ENCODE measurements at places on chromosomes 4 and X. TPM values are rescaled to one million over a fixed set of nuclear protein-coding genes. Genes with fewer than 3 reads are reported as not detected.

Gene CXCR3
- 1.1 TPM for total RNA-seq

GRCh38 chr4:106691749-106692148, 323.2 kb upstream of the GIMD1 start:
- H3K4me3 ChIP-seq = no peak overlapping the region
- no peak for DNase-seq
- no peaks in the 10 kb centered on the region for H3K4me1 ChIP-seq
- H3K27me3 ChIP-seq = no peaks in the 10 kb centered on the region
- no peaks in the 10 kb centered on the region for H3K36me3 ChIP-seq

DNA sequence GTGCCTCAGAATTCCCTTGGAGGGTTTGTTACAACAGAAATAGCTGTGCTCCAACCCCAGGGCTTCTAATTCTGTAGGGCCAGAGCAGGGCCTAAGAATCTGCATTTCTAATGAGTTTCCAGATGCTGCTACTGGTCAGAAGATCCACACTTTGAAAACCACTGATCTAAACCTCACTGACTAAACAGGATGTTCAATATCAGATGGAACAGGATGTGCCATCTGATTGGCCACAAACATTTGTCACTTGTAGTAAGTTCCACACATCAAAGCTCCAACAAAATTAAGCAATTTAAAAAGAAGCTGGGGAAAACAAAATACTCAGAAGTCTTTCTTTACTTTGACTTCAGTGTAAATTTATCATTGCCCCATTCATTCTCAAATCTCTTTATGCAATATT, 14.3 kb downstream of the CASK start:
- H3K36me3 ChIP-seq = no peaks in the 10 kb centered on the region
- H3K4me3 ChIP-seq = no peak overlapping the region
- no peak overlapping the region for H3K27ac ChIP-seq
- H3K4me1 ChIP-seq = peaks cover 22% of the 10 kb centered on the region
- DNase-seq = no peak

Gene IGFBP7
- not detected for total RNA-seq

- no peaks in the 10 kb centered on the region for H3K4me1 ChIP-seq
- no peaks in the 10 kb centered on the region for H3K36me3 ChIP-seq
- H3K27ac ChIP-seq = no peak overlapping the region
- no peaks in the 10 kb centered on the region for H3K27me3 ChIP-seq
Measured at GRCh38 chr4:169033660-169034059, 23.6 kb upstream of the CBR4 start.

GRCh38 chr4:37219242-37219641, 25.3 kb upstream of the NWD2 start:
- no peak overlapping the region for H3K27ac ChIP-seq
- no peaks in the 10 kb centered on the region for H3K36me3 ChIP-seq
- no peak overlapping the region for H3K4me3 ChIP-seq
- no peaks in the 10 kb centered on the region for H3K4me1 ChIP-seq
- no peak for DNase-seq

DNA sequence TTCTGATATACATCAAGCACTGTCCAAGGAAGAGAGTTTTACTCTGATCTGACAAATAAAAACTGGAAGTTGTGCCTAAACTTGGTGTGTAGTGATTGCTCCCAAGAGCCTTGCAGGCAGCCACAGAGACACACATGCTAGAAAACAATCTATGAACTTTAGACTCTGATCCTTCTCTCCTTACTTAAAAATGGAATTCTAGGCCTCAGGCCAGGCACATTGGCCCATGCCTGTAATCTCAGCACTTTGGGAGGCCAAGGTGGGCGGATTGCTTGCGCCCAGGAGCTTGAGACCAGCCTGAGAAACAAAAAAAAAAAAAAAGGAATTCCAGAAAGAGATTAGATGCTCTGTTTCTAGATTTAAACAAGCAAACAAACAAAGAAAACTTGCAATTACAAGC, 45.6 kb upstream of the S100G start:
- H3K27me3 ChIP-seq = no peaks in the 10 kb centered on the region
- DNase-seq = no peak
- H3K4me3 ChIP-seq = no peak overlapping the region
- H3K27ac ChIP-seq = peak overlapping the region; percentile 58
- H3K4me1 ChIP-seq = no peaks in the 10 kb centered on the region
- H3K36me3 ChIP-seq = no peaks in the 10 kb centered on the region

- H3K4me3 ChIP-seq = no peak overlapping the region
- DNase-seq = no peak
- H3K36me3 ChIP-seq = peaks cover 10% of the 10 kb centered on the region
- peaks cover 10% of the 10 kb centered on the region for H3K4me1 ChIP-seq
- H3K27me3 ChIP-seq = no peaks in the 10 kb centered on the region
Measured at GRCh38 chrX:41178201-41178600, 93.0 kb downstream of the USP9X start.

DNA sequence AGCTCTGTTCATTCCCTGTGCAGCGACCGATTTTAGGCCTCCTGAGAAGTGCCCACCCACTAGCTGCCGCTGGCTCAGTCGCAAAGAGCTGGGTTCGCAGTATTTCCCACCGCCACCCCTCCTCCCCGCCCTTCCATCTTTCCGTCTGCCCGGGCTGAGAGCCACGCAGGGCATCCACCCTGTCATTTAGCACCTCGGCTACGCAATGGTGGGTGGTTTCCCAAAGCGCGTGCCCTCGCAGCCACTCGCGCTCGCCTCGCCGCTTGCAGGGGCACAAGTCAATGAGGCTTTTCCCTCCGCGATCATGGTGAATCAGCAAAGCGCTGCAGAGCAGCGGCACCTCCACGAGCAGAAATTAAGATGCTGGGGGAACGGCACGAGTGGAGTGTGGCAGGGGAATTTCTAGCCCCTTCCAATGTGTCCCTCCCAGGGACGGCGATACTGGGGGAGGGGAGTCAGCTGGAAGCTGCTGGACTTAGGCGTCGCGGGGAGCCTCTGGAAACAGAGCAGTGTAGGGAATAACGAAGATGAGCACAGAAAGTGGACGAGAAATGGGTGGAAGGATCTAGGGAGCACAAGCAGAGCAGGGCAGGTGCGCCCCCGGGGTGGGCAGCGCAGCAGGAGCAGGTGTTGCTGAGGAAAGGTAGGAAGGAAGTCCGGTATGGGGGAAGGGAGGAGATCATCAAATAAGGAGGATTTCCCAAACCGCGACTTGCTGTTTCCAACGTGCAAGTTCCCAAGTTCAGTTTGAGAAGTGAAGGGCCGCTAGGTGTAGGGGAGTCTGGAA, 2.4 kb upstream of the PTCHD1 start:
- no peak overlapping the region for H3K4me3 ChIP-seq
- H3K27ac ChIP-seq = no peak overlapping the region
- no peaks in the 10 kb centered on the region for H3K27me3 ChIP-seq
- H3K36me3 ChIP-seq = no peaks in the 10 kb centered on the region
- DNase-seq = no peak

- H3K27ac ChIP-seq = no peak overlapping the region
- no peak overlapping the region for H3K4me3 ChIP-seq
- no peaks in the 10 kb centered on the region for H3K4me1 ChIP-seq
- H3K27me3 ChIP-seq = no peaks in the 10 kb centered on the region
- no peak for DNase-seq
Measured at GRCh38 chr4:41039317-41039716, 175.0 kb downstream of the APBB2 start.
